ENCODE measurements at places on chromosomes 2 and 18. TPM values are rescaled to one million over a fixed set of nuclear protein-coding genes. Genes with fewer than 3 reads are reported as not detected.

GRCh38 chr18:75473316-75473715, 45.8 kb upstream of the SMIM21 start:
- DNase-seq = no peak

- no peak for DNase-seq
These were observed 7.5 kb downstream of the ACYP2 start for GRCh38 chr2:54122939-54123338.

DNA sequence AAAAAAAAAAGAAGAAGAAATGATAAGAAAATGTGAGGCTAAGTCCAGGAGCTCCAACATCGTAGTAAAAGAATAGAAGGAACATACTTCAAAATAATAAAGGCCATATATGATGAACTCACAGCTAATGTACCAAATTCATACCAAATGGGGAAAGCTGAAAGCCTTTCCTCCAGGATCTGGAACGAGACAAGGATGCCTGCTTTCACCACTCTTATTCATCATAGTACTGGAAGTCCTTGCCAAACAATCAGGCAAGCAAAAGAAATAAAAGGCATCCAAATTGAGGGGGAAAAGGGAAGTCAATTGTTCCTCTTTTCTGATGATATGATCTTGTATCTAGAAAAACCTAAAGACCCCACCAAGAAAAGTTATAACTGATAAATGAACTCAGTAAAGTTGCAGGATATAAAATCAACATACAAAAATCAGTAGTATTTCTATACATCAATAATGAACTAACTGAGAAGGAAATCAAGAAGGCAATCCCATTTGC, 170.6 kb downstream of the METTL4 start:
- no peak for DNase-seq

DNA sequence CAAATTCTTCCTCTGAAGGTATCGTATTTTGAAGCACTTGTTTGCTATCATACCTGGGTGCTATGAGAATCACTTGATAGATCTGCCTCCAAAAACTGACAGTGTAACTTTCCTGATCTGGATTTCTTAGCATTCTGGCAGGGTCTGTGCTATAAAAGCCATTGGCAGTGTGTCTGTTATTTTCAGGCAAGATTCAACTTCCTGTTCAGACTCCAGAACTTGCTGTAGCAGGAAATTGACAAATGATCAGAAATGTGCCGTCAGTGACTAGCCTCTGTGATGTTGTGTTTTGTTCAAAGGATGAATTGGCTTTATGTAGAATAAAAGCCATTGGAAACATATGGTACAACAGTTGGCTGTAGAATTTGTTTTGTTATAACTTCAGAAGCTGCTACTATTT, 273.3 kb downstream of the PTPRM start:
- no peak for DNase-seq

- DNase-seq = no peak
These were observed 7.7 kb downstream of the ZSCAN30 start for GRCh38 chr18:35282353-35282752.

GRCh38 chr2:26442707-26443106, 35.2 kb downstream of the OTOF start:
- DNase-seq = no peak

GRCh38 chr2:8222979-8223694, 458.7 kb upstream of the ID2 start:
- no peak for DNase-seq

CENPA gene
- 1.1 TPM for total RNA-seq

ITGA6 gene
- total RNA-seq = 58.0 TPM

RMND5A gene
- 21.4 TPM for total RNA-seq

Measured in CD4-positive, alpha-beta T cell (primary cell).